GOT3 (cell line): ENCODE measurements at places on chromosomes 1 and 21.

DNA sequence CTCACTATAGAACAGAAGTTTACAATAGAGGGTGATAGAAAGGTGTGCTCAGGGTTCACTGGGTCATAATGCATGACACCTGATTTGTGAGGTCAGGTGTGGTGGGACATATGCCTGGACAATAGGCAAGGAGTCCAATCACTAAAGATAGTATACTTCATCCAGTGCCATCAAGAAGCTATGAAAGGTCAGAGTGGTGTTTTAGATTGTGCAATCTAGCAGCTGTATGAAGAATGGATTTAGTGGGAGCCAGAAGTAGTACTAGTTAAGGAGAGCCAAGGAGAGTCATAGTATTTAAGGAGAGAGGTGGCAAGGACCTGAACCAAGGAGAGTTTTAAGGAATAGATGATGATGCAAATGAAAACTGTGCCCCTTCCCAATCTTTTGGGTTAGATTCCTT is 80.6 kb upstream of the C1orf105 start:
- no peak for DNase-seq

- no peak for DNase-seq
Measured at GRCh38 chr1:7648761-7649384, 122.2 kb upstream of the VAMP3 start.

DNA sequence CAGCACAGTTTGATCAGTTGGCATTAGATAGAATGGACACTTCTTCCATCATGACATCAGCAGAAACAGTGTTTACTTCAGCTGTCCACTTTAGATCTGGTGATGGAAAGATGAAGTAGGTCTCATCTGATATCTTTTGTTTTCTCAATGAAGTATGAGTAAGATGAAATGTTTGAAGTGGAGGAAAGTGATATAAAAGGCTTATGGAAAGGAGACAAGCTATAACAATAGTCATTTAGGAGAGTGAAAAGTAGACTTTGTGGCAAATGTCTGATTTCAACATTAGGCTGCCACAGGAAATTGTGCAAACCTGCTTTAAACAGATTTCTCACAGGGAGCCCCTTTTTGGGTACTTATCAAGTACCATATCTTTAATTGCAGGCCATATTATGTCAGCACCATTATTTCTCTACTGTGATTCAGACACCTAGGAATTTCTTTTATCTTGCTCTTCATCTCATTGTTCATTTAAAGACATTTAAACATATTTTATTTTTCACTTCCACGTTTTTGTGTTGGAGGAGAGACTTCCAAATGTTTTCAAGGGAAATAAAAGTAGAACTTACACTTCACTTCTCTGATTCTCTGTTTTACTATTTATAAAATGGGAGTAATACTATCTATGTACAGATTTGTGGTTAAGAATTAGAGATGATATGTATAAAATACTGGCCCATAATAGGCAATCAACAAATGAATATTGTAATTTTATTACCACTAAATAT is 18.1 kb downstream of the PDC start:
- no peak for DNase-seq

DNA sequence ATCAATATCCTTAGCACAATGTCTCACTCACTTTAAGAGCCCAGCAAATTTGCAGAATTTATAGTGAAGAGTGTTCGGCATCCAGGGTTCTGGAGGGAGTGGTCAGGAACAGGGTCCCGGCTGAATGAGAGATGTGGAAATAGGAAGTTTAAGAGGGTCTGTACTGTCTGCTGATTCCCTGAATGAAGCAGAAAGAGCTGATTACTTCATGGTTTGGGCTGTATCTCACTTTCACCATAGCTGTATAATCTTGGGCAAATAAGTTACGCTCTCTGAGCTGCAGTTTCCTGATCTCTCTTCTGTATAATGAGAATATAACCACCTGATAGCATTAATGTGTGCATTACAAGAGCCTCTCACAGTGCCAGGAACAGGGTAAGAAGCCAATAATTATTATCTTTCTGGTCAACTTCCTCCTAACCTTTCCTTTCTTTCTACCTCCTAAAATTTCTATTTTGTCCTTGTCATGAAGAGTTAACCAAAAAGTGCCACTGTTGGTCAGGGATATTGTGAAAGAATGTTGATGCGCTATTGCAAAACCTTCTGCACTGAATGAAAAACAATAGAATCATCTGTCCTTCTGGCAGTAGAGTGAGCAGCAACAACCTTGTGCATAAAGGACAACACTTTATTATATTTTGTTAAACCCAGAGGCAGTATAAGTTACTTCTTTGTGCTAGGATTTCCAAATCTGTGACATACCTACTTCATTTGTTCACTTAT is 14.7 kb upstream of the PTGFR start:
- DNase-seq: no peak

DNA sequence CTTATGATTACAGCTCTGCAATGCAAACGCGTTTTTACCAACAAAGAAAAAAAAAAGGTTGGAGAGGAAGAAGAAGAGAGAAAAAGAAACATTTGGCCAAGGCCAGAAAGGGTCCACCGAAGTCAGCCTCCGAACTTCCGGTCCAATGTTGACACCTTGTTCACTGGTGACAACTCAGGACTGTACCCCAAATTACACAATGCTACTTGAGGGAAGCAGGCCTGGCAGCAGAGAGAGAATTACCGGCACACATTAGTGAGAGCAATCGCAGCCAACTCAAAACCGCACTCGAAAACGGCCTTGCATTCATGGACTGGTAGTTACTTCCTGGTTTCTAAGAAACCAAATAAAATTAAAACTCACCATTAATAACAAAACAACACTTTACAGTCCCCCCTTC is 652.5 kb downstream of the KIF26B start:
- no peak for DNase-seq

GRCh38 chr1:1286313-1287261 is 6.4 kb downstream of the SCNN1D start:
- no peak for DNase-seq
